KBM-7 (cell line): ENCODE measurements at places on chromosomes 12 and 14.

GRCh38 chr14:86039176-86039575 is 509.2 kb downstream of the FLRT2 start:
- no peak for DNase-seq

GRCh38 chr12:100186071-100186470 is 14.5 kb upstream of the ACTR6 start:
- no peak for DNase-seq

GRCh38 chr14:54535126-54535525 is 25.4 kb downstream of the CGRRF1 start:
- no peak for DNase-seq

- peak; percentile 28 for DNase-seq
Observed at GRCh38 chr12:116015525-116015924, 262.0 kb downstream of the MED13L start.

GRCh38 chr12:30977537-30978349 is 51.2 kb downstream of the TSPAN11 start:
- DNase-seq: no peak

- DNase-seq: no peak
Observed at GRCh38 chr12:54038871-54039414, 6.1 kb downstream of the HOXC5 start.

DNA sequence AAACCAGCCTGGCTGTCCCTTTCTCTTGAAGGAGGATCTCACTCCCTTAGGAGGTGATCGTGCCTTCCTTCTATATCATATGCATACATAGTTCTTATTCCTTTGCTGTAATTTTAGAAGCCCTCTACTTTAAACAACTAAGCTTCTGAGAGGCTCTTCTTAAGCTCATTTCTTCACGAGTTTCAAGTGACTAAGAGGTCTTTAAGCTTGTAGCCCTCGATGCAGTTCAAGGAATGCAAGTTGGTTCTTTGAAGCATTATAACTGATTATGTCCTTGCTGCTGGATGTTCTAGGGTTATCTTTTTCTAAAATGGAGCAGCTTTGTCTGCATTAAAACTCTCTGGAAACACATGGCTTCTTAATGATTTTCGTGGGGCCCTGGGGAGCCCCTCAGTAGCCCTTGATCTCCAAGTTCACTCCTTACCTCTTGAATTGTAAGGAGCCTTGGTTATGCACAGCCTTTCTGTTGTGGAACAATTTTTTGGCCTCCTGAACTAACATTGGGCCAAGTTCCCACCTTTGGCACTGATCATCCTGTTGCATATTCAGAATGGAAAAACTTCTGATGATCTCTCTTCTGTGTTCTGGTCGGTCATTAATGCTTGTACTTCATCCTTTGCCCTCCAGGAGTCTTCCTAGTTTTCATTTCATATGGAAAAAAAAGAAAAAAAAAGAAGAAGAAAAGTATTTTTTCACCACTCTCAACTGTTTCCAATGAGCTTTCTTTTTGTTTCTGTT is 12.6 kb downstream of the RASSF8 start:
- no peak for DNase-seq
